ENCODE measurements at places on chromosomes 2 and 18.

GRCh38 chr18:39105104-39105503, 1539.5 kb upstream of the CELF4 start:
- DNase-seq, result no peak

- no peak for DNase-seq
Observed at GRCh38 chr2:231057590-231057989, 923 bp downstream of the PSMD1 start.

GRCh38 chr2:216862628-216863398, 2.9 kb upstream of the TNP1 start:
- DNase-seq, result no peak

DNA sequence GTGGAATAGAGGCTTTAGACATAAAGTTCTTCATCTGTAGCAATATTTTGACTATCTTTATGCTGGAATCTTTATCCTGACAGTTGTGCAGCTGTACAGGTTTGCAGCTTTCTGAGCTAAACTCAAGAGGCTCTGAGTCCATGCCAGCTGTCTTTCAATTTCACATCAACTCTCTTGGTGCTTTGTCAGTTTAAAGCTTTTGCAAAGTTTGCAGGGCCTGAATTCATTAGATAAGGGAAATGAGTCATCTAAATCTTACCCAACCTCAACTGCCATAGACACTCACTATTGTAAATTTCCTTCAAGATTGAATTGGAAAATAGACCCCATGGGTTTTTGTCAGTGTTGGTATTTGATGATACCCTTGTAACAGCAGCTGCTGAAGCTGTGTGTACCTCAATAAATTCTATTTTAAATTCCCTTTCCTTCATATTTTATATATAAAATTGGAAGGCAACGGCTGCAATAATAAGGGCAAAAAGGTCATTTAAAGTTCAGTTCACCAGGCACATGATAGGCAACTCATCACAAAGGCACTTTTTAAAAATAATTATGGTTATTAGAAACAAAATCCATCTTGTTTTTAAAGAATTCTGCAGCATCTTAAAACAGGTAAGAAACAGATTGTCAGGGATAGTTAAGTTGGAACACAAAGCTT, 169.9 kb upstream of the SLC39A10 start:
- no peak for DNase-seq

DNA sequence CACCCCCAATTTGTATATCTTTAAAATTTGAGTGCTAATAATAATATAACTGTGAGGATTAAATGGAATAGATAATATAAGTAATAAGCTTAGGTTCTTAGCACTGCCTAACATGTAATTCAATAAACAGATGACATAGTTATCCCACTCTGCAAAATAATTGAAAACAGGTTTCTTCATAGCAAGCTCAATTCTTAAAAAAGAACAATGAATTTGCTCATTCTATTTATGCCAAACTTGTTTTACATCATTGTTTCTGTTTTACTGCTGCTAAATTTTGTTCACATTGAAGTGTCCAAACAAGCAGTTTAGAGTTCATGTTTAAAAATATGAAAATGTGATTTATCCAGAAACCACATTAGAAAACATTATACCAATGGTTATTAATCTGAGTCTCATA, 217.0 kb downstream of the MBD5 start:
- DNase-seq, result no peak

GRCh38 chr18:48134609-48135008, 204.2 kb upstream of the SMAD2 start:
- DNase-seq, result no peak

GRCh38 chr2:132813422-132813821, 143.4 kb upstream of the LYPD1 start:
- DNase-seq, result no peak

DNA sequence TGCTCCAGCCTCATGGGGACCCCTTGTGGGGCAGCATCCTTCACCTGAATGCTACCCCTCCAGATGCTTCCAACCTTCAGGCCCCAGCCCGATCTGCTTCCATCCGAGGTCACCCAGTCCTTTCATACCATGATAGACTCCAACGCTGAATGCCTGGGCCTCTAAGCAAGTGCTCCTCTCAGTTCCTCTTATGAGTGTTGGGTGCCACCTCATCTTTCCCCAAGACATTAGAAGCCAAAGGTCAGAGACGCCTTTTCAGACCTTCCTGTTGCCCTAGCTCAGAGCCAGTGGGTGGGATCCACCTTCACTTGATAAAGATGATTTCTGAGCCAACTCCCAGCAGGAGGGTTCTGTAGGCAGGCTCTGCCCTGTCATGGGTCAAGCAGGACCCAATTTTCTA, 174.5 kb upstream of the MGAT5 start:
- no peak for DNase-seq

GRCh38 chr2:102950371-102950946, 188.6 kb downstream of the TMEM182 start:
- DNase-seq, result no peak

GRCh38 chr2:205860885-205861284, 178.6 kb downstream of the NRP2 start:
- no peak for DNase-seq

GRCh38 chr2:213246497-213247281, 37.6 kb upstream of the SPAG16 start:
- no peak for DNase-seq

- DNase-seq, result no peak
Observed at GRCh38 chr2:174692256-174692919, 71.9 kb downstream of the CHRNA1 start.

GRCh38 chr18:24802456-24802855, 342.0 kb downstream of the HRH4 start:
- no peak for DNase-seq

- DNase-seq, result no peak
Observed at GRCh38 chr2:106115250-106115649, 78.9 kb downstream of the UXS1 start.

- DNase-seq, result no peak
Observed at GRCh38 chr2:116668691-116669090, 1145.8 kb upstream of the DDX18 start.

DNA sequence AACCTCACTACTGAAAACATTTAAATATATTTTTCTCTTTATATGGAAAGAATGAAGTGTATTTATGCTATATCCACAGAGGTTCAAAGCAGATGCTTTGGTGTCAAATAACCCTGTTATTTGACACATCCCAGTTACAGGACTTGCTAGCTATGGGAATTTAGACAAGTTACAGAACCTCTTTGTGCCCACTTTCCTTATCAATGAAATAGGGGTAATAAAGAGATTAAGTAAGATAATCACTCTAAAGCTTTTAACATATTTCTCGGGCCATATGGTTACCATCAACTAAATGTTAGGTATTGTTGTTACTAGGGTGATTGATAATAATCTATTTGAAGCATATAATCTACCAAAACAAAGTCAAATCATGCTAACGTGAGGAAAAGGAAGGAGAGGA, 1660.6 kb upstream of the NXPH2 start:
- DNase-seq, result no peak

- DNase-seq, result no peak
Observed at GRCh38 chr2:118498943-118499342, 348.5 kb downstream of the EN1 start.

- no peak for DNase-seq
Observed at GRCh38 chr2:102168026-102168771, 18.6 kb upstream of the IL1RL2 start.

DNA sequence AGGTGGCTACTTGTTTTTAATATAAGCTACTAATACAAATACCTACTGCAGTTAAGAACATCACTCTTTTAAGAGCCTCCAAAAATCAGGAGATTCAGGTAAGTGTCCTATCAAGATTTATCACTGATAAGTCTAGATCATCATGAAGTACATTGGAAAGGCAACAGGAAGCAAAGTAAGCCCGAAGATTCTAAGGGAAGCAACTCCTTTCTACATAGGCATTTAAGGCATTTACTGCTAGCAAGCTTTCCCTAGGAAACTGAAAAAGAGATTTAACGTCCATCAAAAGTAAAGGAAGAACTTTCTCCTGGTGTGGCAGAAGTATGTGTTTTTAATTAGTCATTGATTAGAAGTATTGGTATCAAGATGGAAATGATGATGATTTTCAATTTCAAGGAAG, 3.7 kb downstream of the STK17B start:
- no peak for DNase-seq

Data from stimulated activated CD8-positive, alpha-beta memory T cell treated with anti-CD3 and anti-CD28 coated beads, Interleukin-15, amount 100 ng/mL, for 4 hours (primary cell).